ENCODE measurements at places on chromosomes 2 and 18.
A peak's percentile ranks its signal among the peaks of the same experiment; 100 is the strongest.

GRCh38 chr2:172403402-172403801 lies 24.0 kb upstream of the ITGA6 start:
- no peak for DNase-seq

GRCh38 chr2:9276074-9276473 lies 69.5 kb downstream of the ASAP2 start:
- no peak for DNase-seq

- DNase-seq: peak; percentile 50
These were observed 9.0 kb upstream of the ATRAID start for GRCh38 chr2:27202854-27203253.

DNA sequence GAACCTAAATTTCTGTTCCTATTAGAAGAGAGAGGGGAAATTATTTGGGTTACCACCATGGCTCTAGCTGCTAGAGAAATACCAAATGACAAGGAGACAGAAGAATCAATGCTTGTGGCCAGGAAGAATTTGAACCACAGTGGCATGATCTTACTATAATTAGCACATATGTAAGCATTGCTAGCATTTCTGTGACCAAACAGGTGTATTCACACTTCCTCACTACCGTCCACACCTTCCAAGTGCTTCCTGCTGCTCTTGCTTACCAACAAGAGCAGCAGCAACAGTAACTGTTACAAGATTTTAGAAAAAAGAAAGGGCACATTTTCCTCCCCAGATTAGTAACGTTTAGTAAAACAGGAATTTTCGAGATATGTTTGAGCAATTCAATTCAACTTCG lies 60.5 kb downstream of the CDH7 start:
- DNase-seq: no peak

DNA sequence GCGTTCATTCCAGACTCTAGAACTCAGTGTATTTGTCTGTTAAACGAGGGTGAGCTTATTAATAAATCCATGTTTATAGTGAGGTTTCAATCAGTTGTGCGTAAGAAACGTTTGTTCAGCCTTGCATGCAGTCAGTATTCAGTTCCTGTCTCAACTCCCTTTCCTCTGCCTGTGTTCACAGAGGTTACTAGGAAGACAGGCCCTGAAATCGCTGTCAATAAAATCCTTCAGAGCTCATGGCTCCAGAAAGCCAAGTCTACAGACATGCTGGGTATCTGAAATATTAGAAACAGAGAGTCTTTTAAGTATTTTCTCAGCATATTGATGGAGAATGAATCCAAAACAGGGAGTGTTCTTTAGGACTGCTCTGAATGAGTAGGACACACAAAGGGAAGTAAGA lies 75.4 kb downstream of the KLF7 start:
- DNase-seq: no peak

DNA sequence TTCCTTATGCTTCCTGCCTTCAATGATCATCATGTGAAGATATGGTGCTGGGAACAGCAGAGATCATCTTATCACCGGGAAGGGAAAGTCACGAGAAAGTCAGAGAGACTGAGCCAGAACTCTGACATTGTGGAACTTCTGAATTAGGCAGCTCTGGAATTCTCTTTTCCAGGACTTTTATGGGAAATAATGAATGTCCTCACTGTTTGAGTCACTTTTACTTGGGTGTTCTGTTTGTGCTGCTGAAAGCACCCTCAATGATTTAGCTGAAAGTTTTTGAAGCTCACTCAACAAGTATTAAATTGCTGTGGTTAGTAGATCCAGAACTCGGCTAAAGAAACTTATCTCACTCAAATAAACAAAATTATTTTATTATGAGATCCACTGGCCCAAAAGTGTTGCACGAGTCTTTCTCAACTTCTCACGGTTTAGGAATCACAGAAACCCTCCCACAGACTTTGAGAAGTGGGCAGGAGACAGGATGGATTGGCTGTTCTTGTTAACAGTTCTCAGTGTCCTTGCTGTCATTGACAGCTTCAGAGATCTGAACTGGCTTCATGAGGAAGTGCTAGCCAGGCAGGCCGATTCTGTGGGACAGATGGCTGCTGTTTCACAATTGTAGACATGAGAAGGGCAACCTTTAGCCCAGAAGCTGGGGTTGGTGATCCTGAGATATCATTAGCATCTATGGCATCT lies 26.4 kb upstream of the ATRAID start:
- DNase-seq: no peak

GRCh38 chr2:148643421-148643820 lies 1.1 kb upstream of the EPC2 start:
- no peak for DNase-seq

DNA sequence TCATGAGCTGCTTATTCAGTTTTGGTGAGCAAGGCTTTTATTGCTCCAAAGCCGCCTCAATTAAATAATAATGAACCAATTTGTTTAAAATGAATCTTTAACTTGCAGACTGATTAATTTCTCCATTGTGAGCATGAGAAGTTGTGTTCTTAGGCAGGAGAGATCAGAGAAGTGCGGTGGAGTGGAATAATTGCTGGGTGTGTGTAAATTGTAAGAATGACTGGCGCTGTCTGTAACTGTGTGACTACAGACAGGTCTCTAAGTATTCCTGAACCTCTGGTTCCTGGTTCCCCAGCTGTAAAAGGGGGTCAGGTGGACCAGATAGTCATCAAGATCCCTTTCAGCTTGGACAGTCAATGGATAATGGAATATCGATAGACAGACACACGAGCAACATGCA lies 98.0 kb upstream of the EFEMP1 start:
- peak; percentile 11 for DNase-seq

- no peak for DNase-seq
These were observed 463.1 kb upstream of the HS6ST1 start for GRCh38 chr2:128781585-128782385.

GRCh38 chr2:121969166-121969565 lies 213.7 kb downstream of the TSN start:
- no peak for DNase-seq

DNA sequence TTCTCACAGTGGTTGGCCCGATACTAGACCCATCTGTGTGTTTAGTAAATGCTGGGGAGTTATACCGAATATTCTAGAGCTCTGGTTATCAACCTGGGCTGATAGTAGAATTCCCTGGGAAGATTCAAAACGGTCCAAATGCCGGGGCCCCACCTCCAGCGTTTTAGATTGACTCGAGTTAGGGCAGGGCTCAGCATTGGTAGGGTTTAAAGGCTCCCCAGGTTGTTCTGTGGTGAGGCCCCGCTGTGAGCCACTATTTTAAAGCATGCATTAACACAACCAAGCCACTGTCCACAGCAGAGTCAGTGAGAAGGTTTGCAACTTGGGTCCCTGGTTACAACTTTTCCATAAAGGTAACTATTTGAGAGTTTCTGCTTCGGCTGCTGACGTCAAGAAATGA lies 73.6 kb downstream of the DYSF start:
- DNase-seq: no peak

- no peak for DNase-seq
These were observed 19.8 kb upstream of the TCF4 start for GRCh38 chr18:55607773-55608172.

GRCh38 chr18:39751161-39751560 lies 2185.6 kb upstream of the CELF4 start:
- no peak for DNase-seq

DNA sequence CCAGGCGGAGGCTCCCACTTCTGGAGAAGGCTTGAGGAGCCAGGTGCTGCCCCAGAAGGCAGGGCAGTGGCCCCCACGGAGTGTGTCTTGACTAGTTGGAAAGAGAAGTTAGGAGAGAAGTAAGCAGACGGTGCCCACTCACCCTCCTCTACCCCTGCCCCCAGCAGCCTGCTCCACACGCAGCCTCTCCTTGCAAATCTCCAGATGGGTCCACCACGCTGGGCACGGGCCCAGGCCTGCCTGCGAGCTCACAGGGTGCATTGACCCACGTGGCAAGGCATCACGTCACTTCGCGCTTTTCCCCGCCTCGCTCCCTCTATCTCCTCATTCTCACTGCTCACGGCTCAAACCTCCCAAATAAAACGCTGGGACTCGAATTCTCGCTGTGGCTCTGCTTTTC lies 71.8 kb upstream of the RAB12 start:
- DNase-seq: no peak

All from kidney glomerular epithelial cell (primary cell).